Pons (tissue), 1 donor: ENCODE measurements at places on chromosomes 2 and 18.

- DNase-seq = no peak
Observed at GRCh38 chr2:73225513-73226360, 7.3 kb downstream of the PRADC1 start.

DNA sequence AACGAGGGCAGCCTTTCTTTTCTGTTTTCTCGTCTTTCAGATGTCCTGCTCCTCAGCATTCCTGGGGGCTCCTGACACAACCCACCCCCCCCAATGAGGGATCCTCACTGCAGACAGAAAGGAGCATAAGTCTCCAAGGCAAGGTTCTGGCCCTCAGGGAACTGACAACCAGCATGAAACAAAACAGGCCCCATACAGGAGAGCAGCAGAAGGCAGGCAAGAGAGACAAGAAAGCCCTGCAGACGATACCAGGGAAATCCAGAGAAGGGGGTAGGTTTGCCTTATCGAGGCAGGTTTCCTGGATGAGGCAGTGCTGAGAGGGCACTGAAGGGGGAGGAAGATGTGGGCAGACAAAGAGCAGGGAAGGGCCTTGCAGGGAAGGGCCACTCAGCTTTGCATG is 103.9 kb upstream of the EPAS1 start:
- no peak for DNase-seq

DNA sequence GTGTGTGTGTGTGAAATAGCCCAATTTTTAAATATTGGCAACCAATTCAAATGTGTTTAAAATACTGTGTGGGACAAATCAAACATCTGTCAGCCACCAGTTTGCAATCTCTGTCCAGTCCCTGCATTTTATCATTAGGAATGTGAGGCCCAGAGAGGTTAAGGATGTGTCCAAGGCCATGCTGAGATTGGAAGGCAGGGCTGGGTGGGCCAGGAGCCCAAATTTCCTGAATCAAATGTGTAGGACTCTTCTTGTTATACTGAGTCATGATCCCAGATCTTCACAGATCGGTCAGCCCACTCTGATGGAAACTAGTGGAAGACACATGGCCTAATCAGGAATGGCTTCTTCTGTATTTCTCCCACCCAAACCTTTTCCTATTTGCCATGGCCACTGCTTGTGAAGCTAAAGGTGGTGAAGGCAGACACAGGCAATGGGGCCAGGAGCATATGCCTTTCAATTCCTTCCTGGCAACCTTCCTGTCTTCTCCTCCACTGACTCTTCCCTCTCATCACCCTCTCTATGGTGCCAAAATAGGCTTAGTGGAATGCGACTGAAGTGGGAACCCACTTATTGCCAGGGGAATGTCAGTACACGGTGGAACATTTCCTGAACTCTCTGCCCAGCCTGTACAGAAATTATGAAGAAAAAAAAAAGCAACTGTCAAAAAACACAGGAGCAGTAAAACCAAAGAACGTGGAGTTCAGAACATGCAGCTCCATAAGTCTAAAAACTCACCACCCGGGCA is 35.5 kb downstream of the ZEB2 start:
- DNase-seq = no peak

- DNase-seq = no peak
Observed at GRCh38 chr18:8416212-8417019, 192.8 kb upstream of the RAB12 start.

- DNase-seq = no peak
Observed at GRCh38 chr2:41042343-41042742, 590.5 kb upstream of the SLC8A1 start.

GRCh38 chr2:183666031-183666430 is 541.8 kb downstream of the NUP35 start:
- peak; percentile 16 for DNase-seq

GRCh38 chr18:10006311-10006893 is 92.6 kb downstream of the VAPA start:
- peak; percentile 71 for DNase-seq

GRCh38 chr2:61995515-61995914 is 90.0 kb downstream of the COMMD1 start:
- no peak for DNase-seq

DNA sequence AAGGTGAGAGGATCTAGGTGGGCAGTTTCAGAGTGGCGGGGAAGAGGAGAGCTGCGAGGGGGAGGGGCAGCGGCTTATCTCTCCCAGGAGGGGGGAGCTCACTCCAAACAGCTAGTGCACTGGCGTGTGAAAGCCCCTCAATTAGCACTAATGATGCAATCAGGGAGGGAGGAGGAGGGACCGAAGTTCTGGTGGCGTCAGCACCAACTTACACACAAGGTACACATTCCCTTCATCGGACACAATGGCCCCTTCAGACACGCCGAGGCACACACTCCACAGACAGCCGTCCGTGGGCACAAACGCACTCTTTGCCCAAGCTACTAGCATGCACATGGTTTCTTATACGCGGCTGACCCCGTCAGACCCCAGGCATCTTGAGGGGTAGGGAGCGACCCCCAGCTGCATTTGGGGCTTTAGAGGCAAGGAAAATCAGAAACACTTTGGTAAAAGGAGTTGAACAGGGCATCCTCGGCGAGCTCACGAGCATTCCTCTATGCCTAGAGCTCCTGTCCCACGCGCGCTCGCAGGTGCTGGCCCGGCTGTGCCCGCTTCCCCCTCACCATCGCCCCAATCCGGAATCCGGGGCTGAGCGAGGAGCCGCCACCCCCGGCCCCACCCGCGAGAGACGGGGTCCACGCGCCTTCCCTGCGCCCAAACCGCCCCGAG is 868 bp upstream of the PKDCC start:
- no peak for DNase-seq

DNA sequence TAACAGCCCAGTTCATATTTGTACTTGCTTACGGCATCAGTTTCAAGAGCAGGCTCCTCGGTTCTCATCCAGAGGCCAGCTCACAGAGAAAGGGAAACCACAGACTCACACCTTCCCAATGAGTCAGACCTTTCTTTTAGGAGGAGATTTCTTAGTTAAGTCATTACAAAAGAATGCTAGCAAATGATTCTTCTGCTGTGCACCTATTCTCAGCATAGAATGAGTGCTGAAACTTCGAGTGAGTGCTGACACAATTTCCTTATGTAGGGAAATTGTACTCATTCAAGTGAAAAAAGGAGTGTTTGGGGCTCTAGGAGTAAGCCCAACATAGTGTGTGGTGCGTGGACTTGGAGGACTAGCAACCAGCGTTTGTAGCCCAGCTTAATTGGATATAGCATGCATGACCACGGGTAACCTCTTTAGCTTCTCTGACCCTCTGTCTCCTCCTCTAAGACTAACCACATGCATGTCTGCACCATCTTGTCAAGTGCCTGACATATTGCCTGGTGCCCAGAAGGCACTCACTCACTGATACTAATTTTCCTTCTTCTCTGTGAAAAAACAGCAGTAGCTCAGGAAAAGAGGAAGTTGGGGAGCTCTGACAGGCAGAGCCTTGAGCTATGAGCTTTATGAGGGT is 87.0 kb downstream of the ALPK2 start:
- peak; percentile 51 for DNase-seq

DNA sequence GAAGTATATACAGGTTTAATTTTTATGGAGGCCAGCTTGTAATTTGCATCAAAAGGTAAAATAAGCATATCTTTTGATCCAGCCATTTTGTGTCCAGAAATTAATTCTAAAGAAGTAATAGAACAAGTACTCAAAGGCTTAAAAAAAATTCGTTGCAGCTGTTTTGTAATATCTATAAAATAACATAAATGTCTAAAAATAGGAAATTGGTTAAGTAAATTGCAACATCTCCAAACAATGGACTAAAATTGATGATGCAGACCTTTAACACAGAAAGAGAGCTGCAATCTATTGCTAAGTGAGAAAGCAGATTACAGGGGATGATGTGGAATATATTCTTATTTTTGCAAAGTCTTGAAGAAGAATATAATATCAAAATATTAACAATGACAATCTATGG is 19.4 kb downstream of the AAK1 start:
- no peak for DNase-seq

DNA sequence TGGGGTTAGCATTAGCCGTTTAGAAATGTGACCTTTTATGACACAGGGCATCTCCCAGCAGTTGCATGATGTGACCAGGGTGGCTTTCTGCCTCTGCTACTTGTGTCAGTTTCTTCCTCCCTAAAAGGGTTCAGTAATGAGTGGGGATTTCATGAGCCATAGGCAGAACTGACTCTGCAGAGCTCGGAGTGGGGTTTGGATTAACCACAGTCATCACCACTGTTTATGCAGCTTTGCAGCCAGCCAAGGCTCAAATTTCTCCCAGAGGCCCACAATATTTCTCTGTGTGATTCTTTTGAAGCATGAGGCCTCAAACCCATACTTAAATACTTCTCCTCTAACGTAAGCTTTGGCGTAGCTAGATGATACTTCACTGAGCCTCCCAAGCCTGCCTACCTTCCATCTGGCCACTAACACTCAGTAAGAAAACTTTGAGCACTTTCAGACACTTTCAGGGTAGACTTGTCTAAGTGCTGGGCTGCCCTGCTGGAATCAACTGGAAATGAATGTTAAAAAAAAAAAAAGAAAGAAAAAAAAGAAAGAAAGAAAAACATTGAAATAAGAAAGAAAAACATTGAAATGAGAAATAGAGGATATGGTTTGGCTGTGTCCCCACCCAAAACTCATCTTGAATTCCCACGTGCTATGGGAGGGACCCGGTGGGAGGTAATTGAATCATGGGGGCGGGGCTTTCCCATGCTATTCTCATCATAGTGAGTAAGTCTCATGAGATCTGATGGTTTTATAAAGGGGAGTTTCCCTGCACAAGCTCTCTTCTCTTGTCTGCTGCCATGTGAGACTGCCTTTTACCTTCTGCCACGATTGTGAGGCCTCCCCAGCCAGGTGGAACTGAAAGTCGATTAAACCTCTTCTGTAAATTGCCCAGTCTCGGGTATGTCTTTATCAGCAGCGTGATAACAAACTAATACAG is 11.5 kb upstream of the LAPTM4A start:
- no peak for DNase-seq

- no peak for DNase-seq
Observed at GRCh38 chr2:127106457-127106990, 430 bp downstream of the BIN1 start.
